CD8-positive, alpha-beta memory T cell (primary cell): ENCODE measurements at places on chromosomes 5 and 9.
A peak's percentile ranks its signal among the peaks of the same experiment; 100 is the strongest.

- H3K36me3 ChIP-seq, result no peaks in the 10 kb centered on the region
- H3K27ac ChIP-seq, result no peak overlapping the region
- H3K4me1 ChIP-seq, result no peaks in the 10 kb centered on the region
Observed at GRCh38 chr5:152994033-152994680, 496.3 kb upstream of the GRIA1 start.

- no peaks in the 10 kb centered on the region for H3K27me3 ChIP-seq
- H3K27ac ChIP-seq, result peak overlapping the region; percentile 84
- H3K36me3 ChIP-seq, result no peaks in the 10 kb centered on the region
- peaks cover 65% of the 10 kb centered on the region for H3K4me1 ChIP-seq
- H3K4me3 ChIP-seq, result peak overlapping the region; percentile 86
Observed at GRCh38 chr5:151773951-151774350, 2.2 kb downstream of the G3BP1 start.

DNA sequence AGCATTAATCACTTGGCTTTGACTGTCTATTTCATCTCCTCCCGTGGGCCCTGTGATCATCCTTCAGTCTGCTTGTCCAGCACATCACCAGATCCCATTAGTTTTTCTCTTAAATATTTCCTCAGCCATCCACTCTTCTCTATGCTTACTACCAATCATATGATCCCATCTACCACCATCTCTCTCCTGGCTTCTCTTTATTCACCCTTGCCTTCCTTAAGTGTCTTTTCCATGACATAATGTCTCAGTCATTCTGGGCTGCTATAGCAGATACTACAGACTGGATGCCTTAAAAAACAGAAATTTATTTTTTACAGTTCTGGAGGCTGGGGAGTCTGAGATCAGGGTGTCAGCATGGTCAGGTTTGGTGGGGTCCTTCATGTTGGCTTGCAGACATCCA lies 208.4 kb upstream of the PPP1R2B start:
- no peak overlapping the region for H3K27ac ChIP-seq
- no peak overlapping the region for H3K4me3 ChIP-seq
- no peaks in the 10 kb centered on the region for H3K36me3 ChIP-seq

- no peak overlapping the region for H3K27ac ChIP-seq
- no peaks in the 10 kb centered on the region for H3K36me3 ChIP-seq
- H3K4me1 ChIP-seq, result no peaks in the 10 kb centered on the region
- DNase-seq, result no peak
- no peaks in the 10 kb centered on the region for H3K27me3 ChIP-seq
- H3K4me3 ChIP-seq, result no peak overlapping the region
Observed at GRCh38 chr9:107750741-107751566, 261.4 kb upstream of the KLF4 start.

- no peaks in the 10 kb centered on the region for H3K4me1 ChIP-seq
- no peak overlapping the region for H3K27ac ChIP-seq
- no peak for DNase-seq
Observed at GRCh38 chr9:116468793-116469527, 218.1 kb upstream of the TRIM32 start.

DNA sequence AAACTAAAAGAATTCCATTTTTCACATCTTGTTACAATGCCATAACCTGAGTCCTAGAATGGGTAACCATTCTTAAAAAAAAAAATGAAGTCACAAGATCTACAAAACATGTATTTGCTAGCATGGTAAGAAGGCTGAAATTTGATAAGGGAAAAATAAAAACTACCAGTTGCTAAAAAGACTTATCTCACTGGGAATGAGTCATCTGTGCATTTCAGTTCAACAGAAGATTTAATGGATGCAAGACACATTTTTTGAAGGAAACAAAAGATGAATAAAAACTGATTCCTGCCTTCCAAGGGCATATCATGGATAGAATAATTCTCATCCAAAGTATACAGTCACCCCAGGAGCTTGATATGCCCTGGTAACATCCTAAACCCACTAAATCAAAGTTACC lies 47.2 kb downstream of the SGTB start:
- H3K4me1 ChIP-seq, result peaks cover 7% of the 10 kb centered on the region
- H3K4me3 ChIP-seq, result no peak overlapping the region
- no peak overlapping the region for H3K27ac ChIP-seq
- no peaks in the 10 kb centered on the region for H3K27me3 ChIP-seq
- no peak for DNase-seq

GRCh38 chr9:127828262-127829031 lies 25.8 kb downstream of the FPGS start:
- no peak for DNase-seq
- peaks cover 7% of the 10 kb centered on the region for H3K4me1 ChIP-seq
- H3K36me3 ChIP-seq, result no peaks in the 10 kb centered on the region

- no peaks in the 10 kb centered on the region for H3K27me3 ChIP-seq
- no peak overlapping the region for H3K27ac ChIP-seq
- DNase-seq, result no peak
- no peaks in the 10 kb centered on the region for H3K4me1 ChIP-seq
- H3K4me3 ChIP-seq, result no peak overlapping the region
Observed at GRCh38 chr9:104872656-104873488, 55.1 kb downstream of the ABCA1 start.

GRCh38 chr5:108642170-108642906 lies 105.4 kb upstream of the FER start:
- DNase-seq, result peak; percentile 50
- no peak overlapping the region for H3K27ac ChIP-seq
- H3K4me3 ChIP-seq, result no peak overlapping the region
- no peaks in the 10 kb centered on the region for H3K27me3 ChIP-seq

GRCh38 chr5:156339139-156339841 lies 12.3 kb downstream of the SGCD start:
- no peak overlapping the region for H3K4me3 ChIP-seq
- no peaks in the 10 kb centered on the region for H3K4me1 ChIP-seq
- no peak overlapping the region for H3K27ac ChIP-seq
- peaks cover under 1% of the 10 kb centered on the region for H3K27me3 ChIP-seq
- no peaks in the 10 kb centered on the region for H3K36me3 ChIP-seq

DNA sequence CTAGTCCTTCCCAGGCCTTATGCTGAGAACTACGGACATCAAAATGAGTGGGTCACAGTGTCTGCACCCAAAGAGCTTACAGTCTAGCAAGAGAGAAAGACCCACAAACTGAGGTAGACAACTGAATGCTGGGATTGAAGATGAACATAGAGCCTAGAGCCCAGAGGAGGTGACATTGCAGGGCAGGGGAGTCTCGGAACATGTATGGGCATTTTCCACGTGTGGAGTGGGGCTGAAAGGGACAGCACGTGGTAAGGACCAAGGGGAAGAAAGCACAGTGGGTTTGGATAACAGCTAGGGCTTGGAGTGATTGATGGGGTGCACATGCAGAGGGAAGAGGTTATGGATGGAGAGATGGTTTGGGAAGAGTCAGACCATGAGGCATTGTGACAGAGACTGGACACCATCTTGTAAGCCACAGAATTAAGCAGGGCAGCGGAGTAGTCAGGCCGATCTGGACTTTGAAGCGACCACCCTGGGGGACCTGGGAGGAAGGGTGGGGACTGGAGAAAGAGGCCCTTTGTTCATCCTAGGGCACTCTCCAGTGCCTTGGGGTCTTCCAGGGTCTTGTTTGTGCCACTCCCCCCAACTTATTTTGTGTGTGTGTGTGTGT lies 47.5 kb upstream of the SH3PXD2B start:
- H3K4me3 ChIP-seq, result no peak overlapping the region
- H3K36me3 ChIP-seq, result no peaks in the 10 kb centered on the region
- H3K27me3 ChIP-seq, result no peaks in the 10 kb centered on the region
- H3K4me1 ChIP-seq, result no peaks in the 10 kb centered on the region
- DNase-seq, result no peak

GRCh38 chr9:1366276-1366675 lies 316.1 kb downstream of the DMRT2 start:
- peaks cover 6% of the 10 kb centered on the region for H3K4me1 ChIP-seq
- H3K36me3 ChIP-seq, result no peaks in the 10 kb centered on the region
- no peak overlapping the region for H3K4me3 ChIP-seq
- DNase-seq, result no peak

GRCh38 chr5:14258840-14259239 lies 115.7 kb downstream of the TRIO start:
- no peaks in the 10 kb centered on the region for H3K36me3 ChIP-seq
- no peaks in the 10 kb centered on the region for H3K27me3 ChIP-seq
- no peaks in the 10 kb centered on the region for H3K4me1 ChIP-seq
- H3K4me3 ChIP-seq, result no peak overlapping the region

DNA sequence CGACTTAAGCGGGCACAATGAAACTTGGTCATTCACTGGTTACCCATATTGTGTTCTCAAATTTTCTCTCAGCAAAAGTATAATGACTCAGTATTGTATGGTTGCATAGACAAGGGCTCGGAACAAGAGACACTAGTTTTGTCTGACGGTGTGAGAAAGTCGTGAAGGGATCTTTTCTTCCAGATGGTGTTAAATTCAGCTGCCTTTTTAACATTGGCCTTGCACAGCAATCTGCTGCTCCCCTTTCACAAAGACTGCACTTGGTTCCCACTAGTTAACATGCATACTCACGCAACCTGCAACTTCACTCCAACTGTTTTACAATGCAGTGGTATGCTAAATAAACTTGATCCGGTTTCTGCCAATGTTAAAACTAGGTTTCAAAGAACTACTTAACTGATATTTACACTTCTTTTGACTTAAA lies 219.2 kb downstream of the MEF2C start:
- no peak for DNase-seq
- H3K27ac ChIP-seq, result no peak overlapping the region
- no peaks in the 10 kb centered on the region for H3K36me3 ChIP-seq

DNA sequence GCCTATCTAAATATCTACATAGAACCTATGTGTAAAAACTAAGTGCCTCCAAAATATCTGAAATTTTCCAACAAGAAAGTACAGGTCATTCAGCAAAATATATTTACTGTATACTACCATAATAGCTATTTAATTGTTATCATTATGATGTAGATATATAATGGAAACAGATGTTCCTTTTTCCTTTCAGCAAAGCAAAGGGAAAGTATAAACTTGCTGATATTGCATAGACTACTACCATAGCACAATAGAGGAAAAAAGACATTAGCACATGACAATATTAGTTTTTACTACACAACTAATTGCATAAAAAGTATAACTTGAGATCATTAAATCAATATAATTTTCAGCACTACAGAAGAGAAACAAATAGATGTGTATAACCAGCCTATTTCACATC lies 14.9 kb downstream of the NR2F1-AS1 start:
- DNase-seq, result no peak
- H3K27ac ChIP-seq, result no peak overlapping the region
- no peak overlapping the region for H3K4me3 ChIP-seq
- H3K4me1 ChIP-seq, result peaks cover 4% of the 10 kb centered on the region
- no peaks in the 10 kb centered on the region for H3K36me3 ChIP-seq

DNA sequence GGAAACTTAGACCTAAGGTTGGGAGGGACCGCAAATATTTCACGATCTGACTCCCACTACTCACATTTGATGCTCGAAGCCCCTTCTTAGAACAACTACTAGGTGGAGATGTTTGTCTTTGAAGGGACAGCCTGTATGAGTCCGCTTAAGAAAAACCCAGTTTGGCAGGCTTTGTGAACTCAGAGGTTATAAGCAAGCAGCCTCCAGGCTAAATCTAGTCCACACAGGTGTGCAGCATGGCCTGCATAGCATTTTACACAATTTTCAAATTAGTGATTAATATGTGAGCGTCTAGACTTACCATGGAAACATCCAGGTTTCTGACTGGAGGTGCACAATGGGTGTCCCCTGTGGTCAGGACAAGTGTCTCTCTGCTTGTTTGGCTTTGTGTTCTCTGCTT lies 127.1 kb downstream of the KIF4B start:
- DNase-seq, result no peak
- H3K4me1 ChIP-seq, result no peaks in the 10 kb centered on the region
- H3K27ac ChIP-seq, result no peak overlapping the region

DNA sequence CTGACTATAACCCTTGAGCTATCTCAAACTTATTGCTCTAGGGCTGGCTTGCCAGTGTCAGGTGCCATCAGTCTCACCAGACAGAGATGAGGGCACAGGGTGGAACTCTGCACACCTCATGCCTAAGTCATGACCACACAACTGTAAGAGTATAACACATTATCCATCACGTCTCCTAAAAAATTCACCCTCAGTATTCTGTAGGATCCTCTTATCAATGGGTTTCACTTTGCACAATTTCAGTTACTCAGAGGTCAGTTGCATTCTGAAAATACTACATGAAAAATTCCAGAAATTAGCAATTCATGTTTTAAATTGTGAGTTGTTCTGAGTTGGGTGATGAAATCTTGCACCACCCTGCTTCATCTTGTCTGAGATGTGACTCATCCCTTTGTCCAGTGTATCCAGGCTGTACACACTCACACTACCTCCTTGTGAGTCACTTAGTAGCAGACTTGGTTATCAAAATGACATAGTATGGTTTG lies 690.9 kb upstream of the CDH18 start:
- no peak overlapping the region for H3K27ac ChIP-seq
- no peak for DNase-seq
- no peaks in the 10 kb centered on the region for H3K36me3 ChIP-seq
- H3K4me3 ChIP-seq, result no peak overlapping the region

- no peak overlapping the region for H3K4me3 ChIP-seq
- no peak overlapping the region for H3K27ac ChIP-seq
- H3K4me1 ChIP-seq, result no peaks in the 10 kb centered on the region
- no peaks in the 10 kb centered on the region for H3K27me3 ChIP-seq
- no peak for DNase-seq
- H3K36me3 ChIP-seq, result no peaks in the 10 kb centered on the region
Observed at GRCh38 chr5:20286512-20286911, 298.5 kb upstream of the CDH18 start.

DNA sequence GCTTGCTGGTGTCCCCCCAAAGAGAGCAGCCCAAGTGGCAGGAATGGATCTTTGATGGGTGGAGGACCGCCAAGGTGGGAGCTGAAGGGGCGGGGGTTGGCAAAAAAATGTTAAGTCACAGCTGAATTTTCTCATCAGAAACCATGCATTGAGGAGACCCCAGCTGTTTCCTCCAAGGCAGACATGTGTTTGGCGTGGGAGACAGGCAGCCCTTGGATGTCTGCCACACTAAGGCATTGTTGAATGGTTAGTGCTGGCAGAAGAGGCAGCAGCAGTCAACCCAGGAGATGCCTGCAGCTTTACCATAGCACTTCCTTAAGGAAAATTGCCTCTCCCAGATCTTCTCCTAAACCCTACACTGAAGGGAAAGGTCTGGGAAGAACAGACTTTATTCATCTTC lies 394.9 kb upstream of the CD180 start:
- H3K36me3 ChIP-seq, result no peaks in the 10 kb centered on the region
- no peaks in the 10 kb centered on the region for H3K4me1 ChIP-seq
- H3K27me3 ChIP-seq, result no peaks in the 10 kb centered on the region
- H3K27ac ChIP-seq, result no peak overlapping the region

- no peaks in the 10 kb centered on the region for H3K36me3 ChIP-seq
- peaks cover 5% of the 10 kb centered on the region for H3K27me3 ChIP-seq
- H3K4me3 ChIP-seq, result no peak overlapping the region
- no peak for DNase-seq
- H3K27ac ChIP-seq, result no peak overlapping the region
- no peaks in the 10 kb centered on the region for H3K4me1 ChIP-seq
Observed at GRCh38 chr5:73363911-73364730, 84.5 kb downstream of the FOXD1 start.
